HS-5 (cell line): ENCODE measurements at places on chromosomes 3 and 15.

DNA sequence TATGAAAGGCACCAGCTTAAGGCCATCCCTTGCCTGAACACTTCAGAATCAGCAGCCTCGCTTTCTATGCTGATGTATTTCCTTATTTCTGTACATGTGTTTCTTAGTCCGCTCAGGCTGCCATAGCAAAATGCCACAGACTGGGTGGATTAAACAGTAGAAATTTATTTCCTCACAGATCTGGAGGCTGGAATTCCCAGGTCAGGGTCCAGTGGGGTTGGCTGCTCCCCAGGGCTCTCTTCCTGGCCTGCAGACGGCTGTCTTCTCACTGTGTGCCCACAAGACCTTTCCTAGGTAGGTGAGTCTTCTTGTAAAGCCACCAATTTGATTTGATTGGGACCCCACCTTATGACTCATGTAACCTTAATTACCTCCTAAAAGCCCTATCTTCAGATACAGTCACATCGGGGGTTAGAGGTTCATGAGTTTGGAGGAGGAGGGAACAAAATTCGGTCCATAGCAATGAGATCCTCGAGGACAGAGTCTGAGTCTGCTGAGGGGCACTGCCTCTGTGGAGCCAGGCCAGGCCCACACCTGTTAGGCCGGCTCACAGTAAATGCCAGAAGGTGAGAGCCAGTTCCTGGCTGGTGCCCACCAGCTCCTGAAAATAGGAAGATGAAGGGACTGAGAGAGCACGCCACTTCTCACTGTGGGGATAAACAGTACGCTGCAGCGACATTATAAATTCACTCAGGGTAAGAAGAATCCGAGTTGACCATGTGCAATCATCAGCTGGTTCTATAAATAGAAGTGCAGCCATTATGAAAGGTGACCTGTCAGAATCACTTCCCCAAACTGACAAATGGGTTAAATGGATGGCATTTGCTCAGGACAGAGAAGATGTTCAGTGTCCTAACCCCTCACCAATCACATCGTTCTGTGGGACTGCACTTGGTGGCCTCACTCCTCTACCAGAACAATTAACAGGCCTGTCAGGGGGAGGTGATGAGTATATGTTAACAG is 41.1 kb downstream of the CTXND1 start:
- no peak for DNase-seq

DNA sequence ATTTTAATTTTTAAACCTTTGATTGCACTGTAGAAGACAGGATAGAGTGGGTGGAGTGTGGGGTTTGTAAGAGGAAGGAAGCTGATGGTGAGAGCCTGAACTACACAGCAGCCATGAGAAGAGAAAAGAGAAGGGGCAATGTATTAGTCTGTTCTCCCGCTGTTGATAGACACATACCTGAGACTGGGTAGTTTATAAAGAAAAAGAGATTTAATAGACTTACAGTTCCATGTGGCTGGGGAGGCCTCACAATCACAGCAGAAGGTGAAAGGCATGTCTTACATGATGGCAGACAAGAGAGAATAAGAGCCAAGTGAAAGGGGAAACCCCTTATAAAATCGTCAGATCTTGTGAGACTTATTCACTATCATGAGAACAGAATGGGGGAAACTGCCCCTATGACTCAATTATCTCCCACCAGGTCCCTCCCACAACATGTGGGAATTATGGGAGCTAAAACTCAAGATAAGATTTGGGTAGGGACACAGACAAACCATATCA is 37.3 kb downstream of the STARD5 start:
- no peak for DNase-seq

GRCh38 chr15:57302640-57303257 is 73.6 kb upstream of the CGNL1 start:
- DNase-seq = no peak

- DNase-seq = no peak
These were observed 138.4 kb downstream of the RPLP1 start for GRCh38 chr15:69590932-69591524.

DNA sequence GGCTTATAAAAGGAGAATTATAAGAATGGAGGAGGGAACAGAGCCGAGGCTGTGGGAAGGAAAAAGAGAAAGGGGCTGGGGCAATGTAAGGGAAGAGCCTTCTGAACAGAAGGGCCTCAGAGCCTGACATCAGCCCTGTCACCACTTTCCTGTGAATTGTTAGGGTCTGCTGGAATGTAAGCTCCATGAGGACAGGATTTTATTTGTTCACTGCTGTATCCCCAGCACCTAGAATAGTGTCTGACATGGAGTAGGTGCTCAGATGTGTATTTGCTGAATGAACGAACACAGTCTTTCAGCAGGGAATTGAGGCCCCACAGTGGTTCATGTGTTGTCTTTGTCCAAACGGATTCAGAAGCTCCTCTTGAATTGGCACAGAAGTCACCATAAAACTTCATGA is 251.5 kb downstream of the OPA1 start:
- DNase-seq = no peak

- no peak for DNase-seq
These were observed 107.1 kb downstream of the SRGAP3 start for GRCh38 chr3:9142362-9142761.

DNA sequence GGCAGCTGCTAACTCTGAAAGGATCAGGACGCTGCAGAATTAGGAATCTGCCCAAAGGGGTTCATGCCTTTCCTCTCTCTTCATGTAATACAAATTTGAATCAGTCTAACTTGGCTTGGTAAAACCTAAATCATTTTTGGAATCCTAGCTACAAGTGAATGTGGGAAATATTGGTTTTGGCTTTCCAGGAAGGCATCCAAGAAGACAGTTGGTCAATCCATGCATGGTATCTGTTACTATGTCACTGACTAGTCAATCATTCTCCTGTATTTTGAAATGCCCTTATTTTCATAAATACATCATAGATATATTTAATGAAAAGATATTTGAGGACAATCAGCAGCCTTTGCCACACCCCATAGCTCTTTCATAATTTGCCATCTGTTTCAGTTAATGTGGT is 7.5 kb upstream of the PLS1 start:
- no peak for DNase-seq

GRCh38 chr3:99242271-99242670 is 340.8 kb upstream of the DCBLD2 start:
- DNase-seq = no peak

DNA sequence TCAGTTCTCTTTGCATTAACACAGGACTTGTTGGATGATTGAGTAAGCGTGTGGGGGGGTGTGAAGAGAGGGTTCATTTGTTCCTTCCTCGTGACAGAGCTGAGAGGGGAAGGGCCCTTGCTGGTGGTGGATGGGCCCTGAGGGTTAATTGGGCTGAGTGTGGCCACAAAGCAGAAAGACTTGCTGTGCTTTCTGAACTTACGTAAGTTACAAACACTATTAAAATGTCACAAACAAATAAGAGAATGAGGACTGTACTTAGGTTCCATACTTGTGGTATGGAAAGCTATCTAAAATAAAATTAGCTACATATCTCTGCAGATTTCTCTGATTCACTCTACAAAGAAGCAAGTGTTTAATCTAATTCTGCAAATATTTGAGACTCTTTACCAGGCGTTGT is 231.3 kb downstream of the LPP start:
- no peak for DNase-seq

DNA sequence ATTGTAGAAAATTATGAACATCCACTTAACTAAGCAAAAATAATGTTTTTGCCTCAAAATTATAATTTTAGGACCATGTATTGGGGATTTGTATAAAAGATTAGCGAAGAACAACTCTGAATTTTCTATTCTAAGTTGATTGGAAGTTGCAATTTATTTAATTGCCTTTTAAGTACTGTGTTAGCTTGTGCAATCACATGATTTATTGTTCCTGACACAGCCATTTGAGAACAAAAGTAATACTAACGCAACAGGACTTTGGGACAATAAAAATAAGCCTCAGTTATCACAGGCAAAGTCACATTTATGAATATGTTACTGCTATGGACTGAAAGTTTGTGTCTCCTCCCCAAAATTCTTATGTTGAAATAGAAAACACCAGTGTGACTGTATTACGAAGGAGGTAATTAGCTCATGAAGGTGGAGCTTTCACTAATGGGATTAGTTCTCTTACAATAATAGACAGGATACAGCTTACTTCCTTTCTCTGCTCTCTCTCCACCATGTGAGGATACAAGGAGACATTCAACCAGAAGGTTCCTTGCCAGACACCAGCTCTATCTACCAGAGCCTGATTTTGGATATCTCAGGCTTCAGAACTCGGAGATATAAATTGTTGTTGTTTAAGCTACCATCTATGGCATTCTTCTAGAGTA is 745.9 kb downstream of the ZBBX start:
- no peak for DNase-seq

GRCh38 chr3:49415931-49416601 is 3.8 kb downstream of the TCTA start:
- DNase-seq = no peak
